ENCODE measurements at places on chromosomes 13 and 19.

GRCh38 chr13:26820871-26821270, 60.3 kb upstream of the GPR12 start:
- no peak for DNase-seq

- DNase-seq: no peak
Observed at GRCh38 chr13:52906122-52906903, 57.9 kb upstream of the PCDH8 start.

- DNase-seq: no peak
Observed at GRCh38 chr13:76720821-76721220, 165.4 kb downstream of the KCTD12 start.

- DNase-seq: no peak
Observed at GRCh38 chr13:42041684-42042035, 6.8 kb upstream of the DGKH start.

DNA sequence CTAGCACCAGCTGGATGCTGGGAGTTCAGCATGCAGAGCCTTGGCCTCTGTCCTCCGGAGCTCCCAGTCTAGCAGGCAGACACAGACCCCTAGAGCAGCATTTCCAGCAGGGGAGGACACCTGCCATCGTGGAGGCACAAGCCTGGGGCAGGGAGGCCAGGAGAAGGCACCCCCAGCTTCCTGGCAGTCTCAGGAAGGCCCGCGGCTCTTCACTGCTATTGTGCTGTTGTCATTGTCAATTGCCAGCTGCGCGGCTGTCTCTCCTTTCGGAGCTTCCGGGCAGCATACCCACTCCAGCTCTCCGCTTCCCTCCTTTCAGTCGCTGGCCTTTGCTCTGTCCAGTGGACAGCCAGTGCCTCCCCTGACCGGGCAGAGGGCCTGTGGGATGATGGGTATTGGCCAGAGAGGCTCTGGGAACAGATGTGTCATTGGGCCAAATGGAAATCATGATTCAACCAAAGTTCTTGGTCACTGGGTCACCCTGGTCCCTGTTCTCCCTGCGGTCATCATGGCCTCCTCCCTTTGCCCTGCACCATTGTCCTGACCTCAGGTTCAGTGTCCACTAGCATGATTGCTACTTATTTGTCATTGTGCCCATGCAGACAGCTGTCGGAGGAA, 93.0 kb downstream of the SLC7A1 start:
- DNase-seq: no peak

- DNase-seq: no peak
Observed at GRCh38 chr19:39825531-39826076, 8.4 kb downstream of the DYRK1B start.

GRCh38 chr19:11434703-11435056, 241 bp downstream of the ODAD3 start:
- DNase-seq: no peak

- no peak for DNase-seq
Observed at GRCh38 chr13:112814905-112815585, 125.2 kb downstream of the ATP11A start.

GRCh38 chr13:36858290-36858689, 39.3 kb downstream of the RFXAP start:
- DNase-seq: no peak

DNA sequence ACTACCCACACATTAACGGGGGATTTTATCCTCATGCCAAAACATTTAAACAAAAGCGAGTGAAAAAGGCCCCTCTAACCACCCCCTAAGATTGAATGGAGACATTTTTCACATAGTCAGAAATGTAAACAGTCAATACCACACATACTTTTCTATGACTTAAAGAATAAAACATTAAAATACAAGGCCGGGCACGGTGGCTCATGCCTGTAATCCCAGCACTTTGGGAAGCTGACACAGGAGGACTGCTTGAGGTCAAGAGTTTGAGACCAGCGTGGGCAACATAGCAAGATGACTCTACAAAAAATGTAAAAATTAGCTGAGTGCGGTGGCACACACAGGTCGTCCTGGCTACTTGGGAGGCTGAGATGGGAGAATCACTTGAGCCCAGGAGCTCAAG, 47.3 kb downstream of the MPHOSPH8 start:
- no peak for DNase-seq

DNA sequence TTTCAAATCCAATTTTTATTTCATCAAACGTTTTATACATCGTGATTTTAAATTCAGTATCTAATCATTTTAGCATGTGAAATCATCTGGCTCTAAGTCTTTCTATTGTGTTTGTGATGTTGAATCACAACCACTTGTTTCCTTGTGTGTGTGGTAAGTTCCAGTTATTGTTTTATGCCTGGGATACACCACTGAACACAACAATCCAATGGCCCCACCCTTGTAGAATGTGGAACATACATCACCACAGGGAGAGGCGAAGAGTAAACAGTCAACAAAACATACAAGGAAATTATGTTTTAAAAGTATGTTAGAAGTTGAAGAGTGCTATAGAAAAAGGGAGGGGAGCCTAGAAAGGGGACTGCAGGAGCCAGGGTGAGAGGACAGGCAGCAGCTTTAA, 100.5 kb downstream of the EPSTI1 start:
- DNase-seq: no peak

DNA sequence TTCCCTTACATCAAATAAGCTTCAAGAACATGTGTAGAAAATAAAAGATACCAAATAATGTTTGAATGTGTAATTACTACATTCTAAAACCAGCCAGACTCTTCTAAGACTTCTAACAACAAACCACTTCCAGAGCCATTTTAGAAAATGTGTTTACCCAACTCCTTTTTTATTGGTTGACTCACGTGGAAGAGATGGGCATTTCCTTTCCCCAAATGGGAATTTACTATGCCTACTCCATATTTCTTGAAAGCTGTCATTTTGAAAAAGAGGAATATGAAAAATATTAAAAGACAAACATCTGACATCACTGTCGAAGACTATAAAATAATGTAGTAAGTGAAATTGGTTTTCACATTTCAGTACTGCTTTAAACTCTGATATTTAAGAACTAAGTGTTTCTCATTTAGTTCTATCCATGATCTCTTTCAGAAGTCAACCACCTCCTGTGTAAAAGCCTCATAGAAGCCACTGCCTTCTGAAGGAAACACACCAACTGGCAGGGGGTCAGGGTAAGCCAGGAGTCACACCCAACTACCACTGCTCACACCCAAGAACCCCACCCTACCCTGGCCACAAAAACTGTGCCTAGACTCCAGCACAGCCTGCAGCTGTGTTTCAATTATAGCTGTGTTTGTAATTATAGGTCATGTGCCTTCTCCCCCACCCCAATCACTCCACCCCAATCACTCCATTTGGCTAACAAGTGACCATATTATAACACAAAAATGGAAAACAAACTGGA, 86.8 kb downstream of the UBL3 start:
- no peak for DNase-seq

- no peak for DNase-seq
Observed at GRCh38 chr19:11335449-11336146, 3.9 kb downstream of the RAB3D start.

DNA sequence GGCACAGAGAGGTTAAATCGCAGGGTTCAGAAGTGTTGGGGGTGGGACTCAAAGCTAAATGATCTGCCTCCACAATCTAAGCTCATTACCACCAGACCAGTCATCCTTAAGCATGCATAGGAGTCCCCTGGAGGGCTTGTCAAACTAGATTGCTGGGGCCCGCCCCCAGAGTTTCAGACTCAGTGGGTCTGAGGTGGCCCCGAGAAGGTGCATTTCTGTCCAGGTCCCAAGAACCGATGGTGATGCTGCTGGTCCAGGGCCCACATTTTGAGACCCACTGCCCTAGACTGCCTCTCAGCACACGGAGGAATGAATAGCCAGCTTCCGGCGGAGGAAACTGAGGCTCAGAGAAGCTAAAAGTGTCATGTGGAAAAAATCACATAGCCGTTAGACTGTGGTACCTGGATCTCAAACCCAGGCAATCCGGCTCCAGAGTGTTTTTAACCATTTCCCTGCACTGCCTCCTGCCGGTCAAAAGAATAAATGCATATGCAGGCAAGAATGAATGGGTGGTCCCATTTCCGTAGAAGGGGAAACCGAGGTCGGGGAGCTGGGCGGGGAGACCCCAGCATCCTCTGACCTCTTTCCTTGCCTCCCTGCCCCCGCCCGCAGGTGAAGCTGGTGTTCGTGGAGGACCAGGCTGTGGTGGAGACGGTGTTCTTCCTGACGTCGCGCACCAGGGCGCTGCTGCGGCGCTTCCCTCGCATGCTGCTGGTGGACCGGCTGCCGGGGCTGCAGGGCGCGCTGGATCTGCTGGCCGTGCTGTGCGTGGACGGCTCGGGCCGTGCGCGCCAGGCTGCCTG, 23.8 kb downstream of the ZSWIM9 start:
- no peak for DNase-seq

- DNase-seq: no peak
Observed at GRCh38 chr13:52187029-52187423, 27.6 kb upstream of the NEK3 start.

DNA sequence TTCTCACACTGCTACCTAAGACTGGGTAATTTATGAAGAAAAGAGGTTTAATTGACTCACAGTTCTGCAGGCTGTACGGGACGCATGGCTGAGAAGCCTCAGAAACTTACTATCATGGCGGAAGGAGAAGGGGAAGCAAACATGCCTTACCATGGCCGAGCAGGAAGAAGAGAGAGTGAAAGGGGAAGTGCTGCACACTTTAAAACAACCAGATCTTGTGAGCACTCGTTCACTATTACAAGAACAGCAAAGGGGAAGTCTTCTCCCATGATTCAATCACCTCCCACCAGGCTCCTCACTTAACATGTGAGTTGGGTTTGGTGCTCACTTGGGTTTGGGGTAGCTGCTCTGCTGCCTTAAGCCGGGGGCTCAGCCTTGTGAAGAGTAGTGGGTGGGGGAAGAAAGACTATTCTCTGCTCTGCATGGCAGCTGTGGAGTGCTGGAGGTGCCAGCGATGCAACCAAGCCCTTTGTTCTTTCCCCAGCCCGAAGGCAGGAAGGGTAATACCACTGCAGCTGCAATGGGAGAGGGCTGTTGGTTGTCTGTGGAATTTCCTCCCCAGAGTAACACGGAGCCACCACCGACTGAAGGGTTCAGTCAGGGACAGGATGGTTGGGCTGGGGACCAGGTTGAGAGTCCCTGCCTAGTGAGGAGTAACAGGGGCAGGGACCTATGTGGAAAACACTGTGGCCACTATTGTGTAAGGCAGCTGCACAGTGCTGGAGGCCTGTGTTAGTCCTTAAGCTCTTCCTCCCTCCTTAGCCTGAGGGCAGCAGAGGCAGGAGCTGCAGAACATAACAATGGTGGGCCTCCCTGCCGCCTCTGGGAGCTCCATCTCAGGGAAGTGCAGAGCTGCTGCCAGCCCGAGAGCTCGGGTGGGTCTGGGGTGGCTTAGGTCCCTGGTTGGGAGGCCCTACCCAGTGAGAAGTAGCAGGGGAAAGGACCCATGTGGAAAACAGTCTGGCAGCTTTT, 1262.5 kb downstream of the EFNB2 start:
- DNase-seq: no peak

GRCh38 chr19:27776524-27776923, 1436.4 kb downstream of the UQCRFS1 start:
- no peak for DNase-seq

DNA sequence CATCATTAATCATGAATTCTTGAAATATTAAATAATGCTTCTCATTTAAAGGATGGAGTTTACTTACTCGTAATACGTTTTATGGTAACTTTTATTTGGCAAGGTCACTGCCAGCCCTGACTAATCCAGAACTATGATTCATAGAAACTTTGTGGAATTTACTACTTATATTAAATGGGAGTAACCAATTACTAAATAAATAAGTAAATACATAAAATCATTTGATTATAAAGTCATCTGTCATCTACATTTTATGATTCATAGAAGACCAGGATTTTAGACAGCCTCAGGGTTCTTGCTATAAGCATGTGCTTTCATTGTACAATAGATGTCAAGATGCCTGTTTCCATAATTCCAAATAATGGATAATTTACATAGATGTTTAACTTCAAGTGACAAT, 611.1 kb downstream of the TBC1D4 start:
- no peak for DNase-seq

- DNase-seq: no peak
Observed at GRCh38 chr19:51103926-51104341, 4.3 kb downstream of the CTU1 start.

DNA sequence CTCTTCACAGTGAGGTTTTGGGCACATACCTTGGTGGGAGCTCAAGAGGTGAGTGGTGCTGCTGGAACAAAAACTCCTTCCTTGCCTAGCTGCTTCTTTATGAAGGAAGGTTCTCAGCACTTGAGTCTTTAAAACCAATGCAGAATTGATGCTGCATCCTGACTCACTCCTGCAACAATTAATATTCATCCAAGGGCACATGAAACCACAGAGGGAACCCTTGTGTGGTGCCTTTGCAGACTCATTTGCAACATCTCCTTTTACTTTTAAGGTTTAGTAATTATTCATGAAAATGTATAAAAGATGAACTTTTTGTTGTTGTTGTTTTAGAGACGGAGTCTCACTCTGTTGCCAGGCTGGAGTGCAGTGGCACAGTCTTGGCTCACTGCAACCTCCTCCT, 30.1 kb downstream of the OPA3 start:
- no peak for DNase-seq

DNA sequence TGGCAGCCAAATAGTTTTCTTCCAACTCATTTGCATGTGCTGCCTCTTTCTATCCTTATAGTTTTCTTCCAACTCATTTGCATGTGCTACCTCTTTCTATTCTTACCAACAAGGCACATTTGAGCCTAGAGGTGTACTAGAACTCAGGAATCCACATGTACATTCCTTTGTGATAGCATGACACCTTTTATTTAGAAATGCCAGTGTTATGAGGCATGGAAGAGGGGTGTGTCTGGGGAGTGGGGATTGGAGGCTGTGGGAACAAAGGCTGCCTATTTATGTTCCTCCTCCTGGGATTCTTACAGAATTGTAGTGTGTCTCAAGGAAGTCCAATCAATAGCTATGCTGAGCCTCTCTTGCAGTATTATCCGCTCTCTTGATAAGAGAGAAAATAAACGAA, 966.7 kb downstream of the PCDH17 start:
- no peak for DNase-seq

DNA sequence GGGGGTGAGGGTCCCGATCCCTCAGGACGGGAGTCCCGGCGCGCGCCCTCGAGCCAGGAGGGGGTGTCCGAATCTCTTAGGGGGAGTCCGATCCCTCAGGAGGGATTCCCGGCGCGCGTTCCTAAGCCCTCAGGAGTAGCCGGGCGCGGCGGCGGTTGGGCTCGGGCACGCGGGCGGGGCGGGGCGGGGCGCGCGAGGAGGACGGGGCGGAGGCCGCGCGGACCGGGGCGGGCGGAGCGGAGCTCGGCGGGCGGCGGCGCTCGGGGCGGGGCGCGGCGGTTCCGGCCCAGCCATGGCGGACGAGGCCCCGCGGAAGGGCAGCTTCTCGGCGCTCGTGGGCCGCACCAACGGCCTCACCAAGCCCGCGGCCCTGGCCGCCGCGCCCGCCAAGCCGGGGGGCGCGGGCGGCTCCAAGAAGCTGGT, at the start of gene CUL4A:
Gene CUL4A, plus strand, starts transcription at position 278 of the 423 bp plus-strand sequence. Its CDS starts 15 bp downstream, at position 293.
- DNase-seq: no peak

DNA sequence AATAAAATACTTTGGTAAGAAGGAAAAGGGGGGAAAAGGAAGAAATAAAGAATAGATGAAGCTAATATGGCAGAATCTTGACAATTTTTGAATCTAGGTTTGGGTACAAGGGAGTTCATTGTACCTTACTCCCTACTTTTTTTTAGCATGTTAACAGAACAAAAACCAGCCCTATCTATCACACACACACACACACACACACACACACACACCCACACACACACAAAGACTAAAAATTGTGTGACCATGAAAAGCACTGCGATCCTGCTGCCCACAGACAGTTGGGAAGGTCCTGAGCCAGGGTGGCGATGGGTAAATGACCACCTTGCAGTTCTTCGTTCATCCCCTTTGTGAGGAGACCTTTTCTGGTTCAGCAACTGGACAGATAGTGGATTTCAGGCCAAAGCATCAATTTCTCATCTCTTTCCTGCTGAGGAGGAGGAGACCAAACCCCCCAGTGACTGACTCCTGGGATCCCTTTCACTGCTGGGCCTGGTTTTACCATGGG, 91.8 kb downstream of the SIPA1L3 start:
- no peak for DNase-seq

Data from AG04449 (cell line).